Hepatocyte (in vitro differentiated cells): ENCODE measurements at places on chromosomes 3 and 15. TPM values are rescaled to one million over a fixed set of nuclear protein-coding genes. Genes with fewer than 3 reads are reported as not detected.
A peak's percentile ranks its signal among the peaks of the same experiment; 100 is the strongest.

DNA sequence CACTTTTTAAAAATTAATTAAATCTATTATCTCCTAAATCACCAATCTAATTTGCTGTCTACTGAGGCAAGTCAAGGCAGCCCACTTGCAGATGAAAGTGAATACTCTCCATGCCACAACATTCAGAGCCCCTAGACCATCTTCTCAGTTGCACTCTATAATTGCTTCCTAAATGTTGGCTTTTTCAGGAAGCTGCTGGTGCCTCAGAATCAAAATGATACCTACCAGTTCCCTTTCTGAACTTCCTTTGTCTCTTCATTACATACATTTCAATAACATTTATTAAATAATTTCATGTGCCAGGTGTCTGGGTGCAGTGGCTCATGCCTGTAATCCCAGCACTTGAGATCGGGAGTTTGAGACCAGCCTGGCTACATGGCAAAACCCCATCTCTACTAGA, 124.1 kb downstream of the SERPINI1 start:
- no peaks in the 10 kb centered on the region for H3K4me1 ChIP-seq
- no peak overlapping the region for H3K4me3 ChIP-seq
- H3K27me3 ChIP-seq, result no peaks in the 10 kb centered on the region
- no peaks in the 10 kb centered on the region for H3K36me3 ChIP-seq
- H3K27ac ChIP-seq, result no peak overlapping the region
- no peak for DNase-seq

Gene SPATA12
- polyA plus RNA-seq, result 0.25 and 1.2 TPM in 2 replicates

DNA sequence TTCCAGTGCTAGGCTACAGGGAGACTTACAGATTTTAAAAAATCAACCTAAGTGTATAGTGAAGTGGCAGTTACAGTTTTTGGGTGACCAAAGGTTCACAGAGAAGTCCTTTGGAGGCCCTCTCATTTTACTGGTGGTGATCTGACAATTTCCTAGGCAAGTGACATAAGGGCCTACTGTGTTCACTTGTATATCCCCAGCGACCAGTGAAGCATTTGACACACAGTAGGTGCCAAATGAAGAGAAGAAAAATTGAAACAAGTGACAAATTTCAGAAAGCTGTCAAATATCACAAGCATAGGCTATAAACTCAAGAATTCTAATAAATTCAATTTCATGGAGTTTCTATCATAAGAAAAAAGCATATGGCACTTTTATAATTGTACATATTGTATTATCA, 89.5 kb downstream of the RPL22L1 start:
- no peak for DNase-seq
- no peaks in the 10 kb centered on the region for H3K27me3 ChIP-seq
- no peaks in the 10 kb centered on the region for H3K4me1 ChIP-seq

GRCh38 chr15:52651868-52652267, 27.3 kb downstream of the ATOSA start:
- H3K27ac ChIP-seq, result peak overlapping the region; percentile 64
- peak; percentile 84 for DNase-seq
- H3K4me1 ChIP-seq, result peaks cover 11% of the 10 kb centered on the region
- H3K36me3 ChIP-seq, result no peaks in the 10 kb centered on the region

DNA sequence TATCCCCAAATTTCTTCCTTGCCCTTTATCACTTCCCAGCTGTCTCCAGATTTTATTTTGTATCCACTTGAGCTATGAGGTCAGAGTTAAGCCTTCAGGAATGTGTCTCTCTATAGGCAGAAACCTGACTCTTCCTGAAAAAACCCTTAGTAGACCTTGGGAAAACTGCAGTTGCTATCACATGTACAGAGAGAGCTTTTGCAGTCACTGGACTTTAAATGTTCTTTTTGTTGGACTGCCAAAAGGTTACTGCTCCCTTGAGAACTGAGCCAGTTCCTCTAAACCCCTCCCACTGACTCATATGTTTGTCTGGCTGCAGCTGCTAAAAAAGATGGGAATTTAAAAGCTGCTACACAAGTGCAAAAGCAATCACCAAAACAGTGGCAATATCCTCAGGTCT, 169.1 kb upstream of the CCDC54 start:
- H3K4me1 ChIP-seq, result peaks cover 10% of the 10 kb centered on the region
- H3K27ac ChIP-seq, result peak overlapping the region; percentile 65
- H3K4me3 ChIP-seq, result no peak overlapping the region

DNA sequence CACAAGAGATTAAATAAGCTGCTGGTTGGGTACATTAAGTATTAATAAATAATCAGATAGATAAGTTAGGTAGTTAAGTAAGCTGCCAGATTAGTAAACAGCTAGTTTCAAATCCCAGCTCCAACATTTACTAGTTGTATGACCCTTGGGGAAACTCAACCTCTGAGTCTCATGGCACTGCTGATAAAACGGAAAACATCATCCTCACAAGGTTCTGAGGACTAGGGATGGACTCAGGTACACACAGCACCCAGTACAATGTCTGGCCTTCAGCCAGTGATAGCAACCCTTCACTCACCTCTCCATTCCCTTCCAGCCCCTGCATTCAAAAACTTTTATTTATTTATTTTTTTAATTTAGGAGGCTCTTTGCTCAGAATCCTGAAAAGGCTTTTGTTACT, 32.3 kb downstream of the B3GNT5 start:
- peaks cover 3% of the 10 kb centered on the region for H3K4me1 ChIP-seq
- peak overlapping the region; percentile 15 for H3K27ac ChIP-seq
- no peak for DNase-seq
- no peaks in the 10 kb centered on the region for H3K27me3 ChIP-seq
- H3K36me3 ChIP-seq, result no peaks in the 10 kb centered on the region

Gene UBAP1L
- 2.5 and 3.0 TPM in 2 replicates for polyA plus RNA-seq

- no peaks in the 10 kb centered on the region for H3K36me3 ChIP-seq
- H3K4me1 ChIP-seq, result peaks cover 9% of the 10 kb centered on the region
- no peaks in the 10 kb centered on the region for H3K27me3 ChIP-seq
- no peak for DNase-seq
- no peak overlapping the region for H3K4me3 ChIP-seq
These were observed 56.7 kb downstream of the NBEAL2 start for GRCh38 chr3:47036145-47036544.

- DNase-seq, result no peak
- H3K27me3 ChIP-seq, result no peaks in the 10 kb centered on the region
- no peak overlapping the region for H3K4me3 ChIP-seq
- H3K4me1 ChIP-seq, result no peaks in the 10 kb centered on the region
These were observed 911.2 kb downstream of the MCTP2 start for GRCh38 chr15:95142531-95142930.

Gene SLC9A9
- 2.2 and 4.3 TPM in 2 replicates for polyA plus RNA-seq

Gene NAALADL2
- 3.4 and 11.3 TPM in 2 replicates for polyA plus RNA-seq

- no peaks in the 10 kb centered on the region for H3K4me1 ChIP-seq
- H3K27ac ChIP-seq, result no peak overlapping the region
- no peak for DNase-seq
- no peaks in the 10 kb centered on the region for H3K36me3 ChIP-seq
- no peak overlapping the region for H3K4me3 ChIP-seq
These were observed 305.6 kb upstream of the STT3B start for GRCh38 chr3:31227131-31227562.

Gene BSN
- 0.44 and 0.66 TPM in 2 replicates for polyA plus RNA-seq

DNA sequence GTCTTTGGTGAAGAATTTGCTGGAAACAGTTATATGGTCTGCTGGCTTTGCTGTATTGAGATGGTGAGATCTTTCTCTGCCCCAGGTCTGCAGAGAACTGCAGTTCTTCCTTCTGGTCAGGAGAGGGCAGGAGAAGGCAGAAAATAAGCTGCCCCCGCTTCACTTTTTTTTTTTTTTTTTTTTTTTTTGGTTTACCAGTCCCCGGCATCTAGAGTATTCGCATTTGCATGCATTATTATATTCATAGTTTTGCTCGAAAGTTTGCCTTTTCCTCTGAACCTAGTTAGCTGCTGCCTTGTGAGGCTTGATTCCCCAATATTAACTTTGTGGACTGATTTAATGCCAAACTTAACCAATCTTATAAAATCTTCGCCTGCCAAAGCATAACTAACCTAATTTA, 10.6 kb upstream of the PARL start:
- peak; percentile 62 for DNase-seq
- peaks cover 3% of the 10 kb centered on the region for H3K4me1 ChIP-seq
- no peak overlapping the region for H3K27ac ChIP-seq
- H3K4me3 ChIP-seq, result no peak overlapping the region
- H3K36me3 ChIP-seq, result no peaks in the 10 kb centered on the region
- no peaks in the 10 kb centered on the region for H3K27me3 ChIP-seq

- no peak for DNase-seq
- H3K4me3 ChIP-seq, result no peak overlapping the region
- H3K27ac ChIP-seq, result no peak overlapping the region
- no peaks in the 10 kb centered on the region for H3K27me3 ChIP-seq
- H3K36me3 ChIP-seq, result no peaks in the 10 kb centered on the region
- no peaks in the 10 kb centered on the region for H3K4me1 ChIP-seq
These were observed 11.7 kb upstream of the RARRES1 start for GRCh38 chr3:158743664-158744566.

Gene CCR8
- not detected in 2 replicates for polyA plus RNA-seq

DNA sequence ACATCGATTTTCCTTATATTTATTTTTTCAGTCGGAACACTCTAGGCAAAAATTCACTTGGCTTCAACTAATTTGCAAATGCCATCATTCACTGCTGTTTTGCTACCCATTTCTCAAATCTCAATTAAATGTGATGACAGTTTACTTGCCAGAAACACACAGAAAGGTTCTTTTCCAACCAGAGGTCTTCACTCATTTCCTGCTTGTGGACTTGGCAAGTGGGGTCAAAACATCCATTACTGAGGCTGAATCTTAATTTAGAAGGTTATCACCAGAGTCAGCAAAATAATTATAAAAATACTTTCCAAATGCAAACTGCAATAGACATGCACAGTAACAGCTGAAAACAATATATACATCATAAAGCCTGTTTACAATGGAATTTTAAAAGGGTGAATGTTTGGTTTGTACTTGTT, 625.4 kb upstream of the TBL1XR1 start:
- H3K27ac ChIP-seq, result no peak overlapping the region
- no peak overlapping the region for H3K4me3 ChIP-seq
- peaks cover 24% of the 10 kb centered on the region for H3K4me1 ChIP-seq
